ENCODE measurements at places on chromosomes 6 and 20.

DNA sequence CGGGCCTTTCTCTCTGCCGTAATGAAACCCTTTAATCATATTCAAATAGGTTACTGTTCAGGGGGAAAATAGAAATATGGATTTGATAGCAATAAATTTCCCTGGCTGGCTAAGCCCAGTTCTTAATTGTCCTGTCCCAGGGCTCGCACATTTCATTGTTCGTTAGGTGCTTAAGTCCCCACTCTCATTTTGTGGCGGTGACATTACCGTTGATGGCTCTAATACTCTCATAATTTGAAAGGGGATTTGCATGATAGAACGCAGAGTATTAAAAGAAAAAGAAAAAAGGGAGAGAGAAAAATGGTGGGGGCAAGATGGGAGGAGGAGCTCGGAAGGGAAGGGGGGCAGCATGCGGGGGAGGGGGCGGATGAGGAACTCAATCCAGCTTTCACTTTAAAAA lies 79.1 kb upstream of the FOXP4 start:
- no peak for DNase-seq

- no peak for DNase-seq
These were observed 304.6 kb upstream of the AGPAT4 start for GRCh38 chr6:161578478-161578877.

DNA sequence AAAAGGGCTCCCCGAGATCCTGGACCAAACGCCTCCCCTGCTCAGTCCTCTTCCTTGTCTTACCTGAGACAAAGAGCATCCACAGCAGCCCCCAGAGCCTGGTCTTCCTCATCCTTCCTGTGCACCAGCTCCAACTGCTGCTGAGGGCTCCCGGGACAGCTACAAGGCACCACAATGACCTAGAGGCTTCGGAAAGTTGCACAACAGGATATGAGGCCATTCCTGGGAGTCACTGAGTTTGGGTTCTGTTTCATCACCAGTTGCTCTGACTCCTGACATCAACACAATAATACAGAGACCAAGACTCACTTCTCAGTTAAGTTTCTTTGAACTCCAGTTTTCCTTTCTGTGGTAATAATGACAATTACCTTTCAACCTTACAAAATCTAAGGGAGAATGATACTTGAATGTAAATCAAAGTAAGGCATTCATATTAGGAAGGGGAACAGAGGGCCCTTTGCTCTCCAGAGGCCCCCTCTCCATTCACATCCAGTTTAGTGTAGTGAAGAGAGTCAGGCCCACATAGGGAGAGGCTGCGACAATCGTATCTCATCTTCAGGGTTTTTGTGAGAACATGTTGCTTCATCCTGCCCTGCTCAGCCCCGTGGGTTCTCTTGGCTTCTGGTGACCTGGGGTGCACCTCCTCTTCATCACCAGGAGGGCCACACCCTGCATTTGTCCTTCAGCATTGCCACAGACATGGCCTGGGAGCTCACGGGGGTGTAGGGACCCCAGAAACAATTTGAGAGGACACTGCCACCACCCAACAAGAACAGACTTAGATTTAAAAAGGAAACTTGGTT lies at the start of gene TREM1:
TSS of gene TREM1 (minus strand) at position 139 of the 803 bp plus-strand sequence. CDS start at position 112, 27 bp downstream.
- no peak for DNase-seq

DNA sequence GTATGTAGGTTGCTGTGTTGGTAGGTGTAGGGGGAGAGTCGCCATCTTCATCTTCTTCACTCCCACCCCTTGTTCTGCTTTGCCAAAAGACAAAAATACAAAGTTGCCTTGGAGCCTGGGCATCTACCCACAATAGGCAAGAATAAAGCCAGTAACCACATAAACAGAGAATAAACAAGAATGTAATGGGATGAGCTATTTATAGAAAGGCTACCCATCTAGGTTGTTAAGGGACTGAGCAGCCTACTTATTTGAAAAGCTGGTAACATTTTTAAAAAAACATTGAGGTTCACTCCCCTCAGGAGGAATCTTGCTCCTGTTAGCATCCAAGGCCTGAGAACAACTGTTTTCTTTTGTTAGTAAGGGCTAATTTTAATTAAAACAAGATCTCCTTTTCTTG lies 301.4 kb upstream of the STXBP5 start:
- no peak for DNase-seq

GRCh38 chr20:31716351-31716750 lies 6.3 kb downstream of the BCL2L1 start:
- DNase-seq: no peak

DNA sequence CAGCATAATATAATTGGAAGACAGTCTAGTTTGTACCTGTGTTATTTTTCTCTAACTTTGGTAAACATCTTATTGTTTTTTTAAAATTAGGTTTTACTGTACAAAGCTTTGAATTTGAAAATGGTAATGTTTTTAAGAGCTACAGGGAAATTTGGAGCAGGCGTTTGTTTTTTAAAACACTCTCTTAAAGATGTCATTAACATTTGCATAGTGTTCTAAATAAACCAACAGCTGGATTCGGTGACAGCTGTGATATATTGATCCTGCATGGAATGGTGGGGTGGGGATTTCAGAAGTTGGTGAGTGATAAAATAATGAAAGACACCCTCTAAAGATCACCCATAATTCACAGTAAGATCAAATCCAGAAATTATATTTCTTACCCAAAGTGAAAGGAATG lies 97.9 kb upstream of the PRL start:
- DNase-seq: no peak

- DNase-seq: no peak
These were observed 101.6 kb downstream of the DST start for GRCh38 chr6:56541030-56541600.

DNA sequence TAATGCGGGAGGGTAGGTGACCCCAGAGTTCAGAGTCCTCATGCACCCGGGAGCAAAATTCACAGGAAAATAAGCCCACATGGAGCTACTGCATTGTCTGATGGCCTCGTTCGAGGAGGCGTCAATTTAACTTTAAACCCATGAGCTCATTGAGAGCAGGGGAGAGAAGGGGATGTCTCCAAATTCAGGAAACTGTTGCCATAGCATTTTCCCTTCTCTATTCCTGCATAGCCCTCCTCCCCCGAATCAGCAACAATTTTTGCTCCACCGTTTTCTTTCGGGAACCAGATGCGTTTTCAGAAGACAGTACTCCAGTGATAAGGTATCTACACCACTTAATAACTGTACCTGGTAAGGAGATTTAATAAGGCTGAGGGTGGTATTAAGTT lies 324 bp upstream of the LAMP5 start:
- DNase-seq: peak; percentile 44

DNA sequence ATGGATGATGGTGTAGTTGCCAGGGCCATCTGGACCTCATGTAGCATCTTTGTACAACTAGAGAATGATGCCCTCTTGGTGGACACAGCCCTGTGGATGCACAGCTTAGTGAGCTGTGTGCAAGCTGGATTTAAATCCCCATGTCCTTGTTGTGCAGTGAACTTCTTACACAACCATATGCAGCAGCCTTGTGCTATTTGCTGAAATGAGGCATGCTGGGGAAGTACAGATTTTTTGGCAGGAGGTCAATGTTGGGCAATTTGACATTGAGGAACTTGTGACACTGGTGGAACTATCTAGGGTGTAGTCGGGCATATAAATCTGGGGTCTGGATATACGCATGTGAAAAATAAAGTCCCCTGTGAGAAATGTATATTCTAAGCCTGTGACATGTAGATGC lies 5.8 kb upstream of the CDC5L start:
- DNase-seq: no peak

- DNase-seq: no peak
These were observed 8.3 kb downstream of the VEGFA start for GRCh38 chr6:43778131-43778855.

DNA sequence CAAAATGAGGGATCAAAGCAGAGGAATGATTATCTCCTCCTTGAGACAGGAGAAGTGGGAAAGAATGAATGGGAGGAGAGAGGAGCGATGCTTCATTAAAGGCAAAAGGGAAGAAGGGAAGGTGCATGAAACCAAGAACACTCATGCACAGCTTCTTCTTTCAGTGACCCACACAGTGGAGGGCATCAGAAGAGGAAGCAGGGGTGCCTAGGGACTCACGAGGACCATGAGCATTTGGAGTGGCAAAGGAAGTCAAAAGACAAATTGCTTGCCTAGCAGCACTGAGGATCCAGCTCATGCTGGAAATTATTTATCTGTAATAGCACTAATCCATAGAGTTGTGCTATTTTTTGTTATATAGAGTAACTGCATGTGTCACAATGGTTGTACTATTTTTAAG lies 66.1 kb downstream of the SMLR1 start:
- no peak for DNase-seq

- DNase-seq: no peak
These were observed 8.7 kb upstream of the ZSCAN12 start for GRCh38 chr6:28408076-28408802.

DNA sequence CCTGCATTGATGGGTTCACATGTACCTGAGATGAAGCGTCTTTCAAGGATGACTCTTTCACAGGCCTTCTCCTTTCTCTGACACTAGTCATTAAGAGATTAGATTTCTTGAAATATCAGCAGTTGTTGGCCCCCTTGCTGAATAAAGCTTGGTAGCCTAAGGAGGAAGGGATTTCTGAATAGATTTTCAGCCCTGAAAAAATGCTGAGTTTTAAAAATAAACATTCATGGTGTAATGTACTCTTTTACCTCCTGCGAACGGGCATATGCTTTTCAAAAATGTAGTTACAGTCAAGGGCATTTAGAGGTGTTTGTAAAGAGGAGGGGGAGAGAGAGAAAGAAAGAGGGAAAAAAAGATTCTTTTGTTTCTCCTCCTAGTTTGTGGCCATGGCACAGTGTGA lies 222.7 kb downstream of the SOX4 start:
- DNase-seq: no peak

DNA sequence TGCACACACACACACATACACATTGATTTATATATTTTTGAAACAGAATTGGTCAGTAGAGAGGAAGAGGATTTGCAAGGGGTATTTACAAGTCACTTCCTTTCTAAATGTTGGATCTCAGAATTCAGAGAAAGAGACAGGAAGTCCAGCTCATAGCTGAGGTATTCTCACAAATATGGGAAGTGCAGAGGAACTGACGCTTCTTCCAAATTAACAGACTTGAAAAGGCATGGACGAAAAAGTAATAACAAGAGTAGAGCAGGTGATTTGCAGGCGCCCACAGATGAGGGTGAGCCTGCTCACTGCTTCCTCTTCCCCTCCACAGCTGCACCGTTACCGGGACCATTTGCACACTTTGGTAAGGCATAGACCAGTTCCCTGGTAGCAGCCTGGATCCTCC lies 246.4 kb downstream of the PHACTR1 start:
- DNase-seq: no peak

DNA sequence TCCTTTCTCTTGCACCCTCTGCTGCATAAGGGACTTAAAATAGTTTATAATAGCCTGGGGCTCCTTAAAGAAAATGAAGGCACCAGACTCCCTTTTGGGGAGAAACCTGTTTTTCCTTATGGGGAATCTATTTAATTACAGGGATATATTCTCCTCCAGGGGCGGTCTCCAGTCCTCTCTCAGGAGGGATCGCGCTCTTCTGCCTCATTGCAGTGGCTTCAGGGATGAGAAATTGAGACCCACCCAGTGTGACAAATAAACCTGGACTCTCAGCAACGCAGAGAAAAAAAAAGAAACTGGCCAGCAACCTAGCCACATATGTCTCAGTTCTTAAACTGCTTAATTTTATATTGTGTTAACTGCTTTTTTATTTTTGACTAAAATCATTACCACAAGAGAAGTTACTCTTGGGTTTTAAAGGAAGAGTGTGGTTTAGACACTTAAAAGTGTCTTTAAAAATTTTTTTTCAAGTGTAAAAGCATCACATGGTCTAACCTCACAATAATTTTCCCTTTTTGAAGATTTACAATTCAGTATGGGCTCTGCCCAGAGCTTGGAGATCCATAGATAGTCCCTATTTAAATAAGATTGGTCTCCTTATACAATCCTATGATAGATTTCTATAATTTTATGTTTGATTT lies 11.7 kb upstream of the GOPC start:
- no peak for DNase-seq

DNA sequence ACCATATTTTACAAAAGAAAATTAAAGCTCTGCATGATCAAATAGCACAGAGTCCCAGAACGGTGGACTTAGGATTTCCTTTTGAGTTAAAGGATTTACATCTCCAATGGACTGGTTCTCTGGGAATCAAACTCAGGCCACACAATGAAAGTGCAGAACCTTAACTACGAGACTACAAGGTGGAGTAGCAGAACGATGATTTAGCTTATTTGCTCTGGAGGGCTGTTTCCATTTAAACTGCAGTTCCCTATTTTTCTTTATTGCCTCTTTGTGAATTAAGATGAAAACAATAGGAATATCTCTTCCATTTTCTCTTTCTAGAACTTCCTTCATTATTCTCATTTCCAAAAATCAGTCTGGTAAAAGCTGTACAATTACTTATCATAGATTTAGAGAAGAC lies 65.7 kb downstream of the TFAP2B start:
- no peak for DNase-seq

DNA sequence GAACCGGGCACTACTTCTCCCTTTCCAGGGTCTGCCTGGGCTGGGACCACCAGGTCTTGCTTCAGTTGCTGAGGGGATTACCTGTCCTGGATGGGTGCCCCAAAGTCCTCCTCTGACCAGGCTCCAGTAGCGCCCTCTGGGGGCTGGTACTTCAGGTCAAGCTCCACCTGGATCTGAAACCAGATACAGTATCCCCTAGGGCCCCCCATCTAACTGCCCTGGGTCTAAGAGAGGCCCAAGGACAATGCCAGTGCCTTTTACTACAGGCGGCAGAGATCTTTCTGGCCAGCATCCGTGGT lies 11.2 kb upstream of the SPAG4 start:
- peak; percentile 45 for DNase-seq

GRCh38 chr6:121867095-121867494 lies 431.6 kb downstream of the GJA1 start:
- no peak for DNase-seq

GRCh38 chr20:2559651-2560050 lies 23.3 kb downstream of the TMC2 start:
- no peak for DNase-seq

DNA sequence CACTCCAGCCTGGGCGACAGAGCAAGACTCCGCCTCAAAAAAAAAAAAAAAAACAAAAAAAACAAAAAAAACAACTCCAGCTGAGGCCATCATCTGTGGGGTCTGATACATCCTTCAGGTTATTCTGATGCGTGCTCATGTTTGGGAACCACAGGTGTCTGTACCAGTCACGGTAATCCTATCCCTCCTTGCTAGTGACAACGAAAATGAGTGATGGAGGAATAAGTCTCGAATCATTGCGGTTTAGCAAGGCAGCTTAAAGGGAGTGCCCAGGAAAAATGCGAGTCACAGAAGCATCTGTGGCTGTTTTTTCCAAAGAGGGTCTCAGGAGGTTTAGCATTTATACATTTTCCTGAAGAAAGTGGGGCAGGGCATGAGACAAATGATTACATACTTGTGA lies 48.8 kb downstream of the MCUR1 start:
- no peak for DNase-seq

GRCh38 chr6:89433252-89434149 lies 549 bp downstream of the ANKRD6 start:
- DNase-seq: no peak

DNA sequence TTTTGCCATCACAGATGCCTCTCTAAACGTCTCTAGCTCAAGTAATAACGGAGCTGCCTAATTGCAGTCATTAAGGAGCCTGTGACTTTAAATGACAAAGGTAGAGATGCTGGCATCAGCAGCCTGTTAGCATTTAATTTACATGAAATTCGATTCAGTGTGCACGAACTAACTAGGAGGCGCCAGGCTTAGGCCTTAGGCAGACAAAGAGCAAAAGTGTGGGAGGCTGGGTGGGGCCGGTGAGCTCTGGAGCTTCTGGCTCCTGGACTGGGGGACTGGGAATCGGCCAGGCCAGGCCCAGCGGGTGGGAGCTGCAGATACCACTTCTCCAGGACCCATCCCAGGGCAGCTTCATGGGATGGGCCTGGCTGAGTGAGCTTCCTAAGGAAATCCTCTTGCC lies 170.0 kb upstream of the AGPAT4 start:
- DNase-seq: no peak

- no peak for DNase-seq
These were observed 94.2 kb upstream of the FLRT3 start for GRCh38 chr20:14431568-14431967.
